Large intestine (tissue), 12 donors: ENCODE measurements at places on chromosomes 11 and 22.

- DNase-seq: peak; percentile 81
Observed at GRCh38 chr11:12376259-12377081, 901 bp upstream of the PARVA start.

DNA sequence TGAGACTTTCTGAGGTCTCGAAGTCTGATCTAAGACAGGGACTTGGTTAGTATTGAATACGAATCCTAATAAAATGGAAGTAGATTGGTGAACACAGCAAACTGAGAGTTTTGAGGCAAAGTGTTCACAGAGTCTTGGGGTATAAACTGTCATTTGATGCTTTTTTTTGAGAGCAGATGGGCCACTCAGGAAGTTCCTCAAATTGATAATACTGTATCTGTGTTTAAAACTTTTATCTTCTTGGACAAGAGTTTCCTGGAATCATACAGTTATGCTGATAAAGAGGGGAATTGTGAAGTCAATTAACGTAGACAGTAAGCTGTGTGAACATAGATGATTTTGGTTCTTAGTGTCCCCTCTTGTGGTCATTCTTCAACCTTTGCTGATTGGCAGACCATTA lies 80.0 kb upstream of the CLPB start:
- no peak for DNase-seq

- no peak for DNase-seq
Observed at GRCh38 chr11:78149646-78150045, 10.2 kb upstream of the ALG8 start.

- DNase-seq: no peak
Observed at GRCh38 chr11:47222696-47223095, 7.9 kb downstream of the DDB2 start.

GRCh38 chr11:63843041-63843440 lies 4.1 kb downstream of the MARK2 start:
- DNase-seq: peak; percentile 69

DNA sequence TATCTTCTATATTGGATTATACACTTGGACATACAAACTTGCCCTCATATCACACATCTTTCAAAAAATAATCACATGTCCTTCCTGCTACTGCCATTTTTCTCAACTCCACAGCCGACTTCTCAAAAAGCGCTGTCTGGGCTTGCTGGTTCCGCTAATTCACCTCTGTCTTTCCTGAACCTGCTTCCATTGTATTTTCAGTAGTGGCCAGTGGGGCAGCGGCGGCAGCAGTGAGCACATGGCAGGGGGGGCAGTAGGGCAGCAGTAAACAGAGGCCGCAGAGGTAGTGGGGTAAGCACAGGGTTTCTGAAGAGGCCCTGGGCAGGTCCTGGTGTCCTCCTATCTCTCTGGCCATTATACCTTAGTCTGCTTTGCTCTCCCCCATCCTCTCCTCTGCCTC lies 126.3 kb downstream of the RRAS2 start:
- no peak for DNase-seq

DNA sequence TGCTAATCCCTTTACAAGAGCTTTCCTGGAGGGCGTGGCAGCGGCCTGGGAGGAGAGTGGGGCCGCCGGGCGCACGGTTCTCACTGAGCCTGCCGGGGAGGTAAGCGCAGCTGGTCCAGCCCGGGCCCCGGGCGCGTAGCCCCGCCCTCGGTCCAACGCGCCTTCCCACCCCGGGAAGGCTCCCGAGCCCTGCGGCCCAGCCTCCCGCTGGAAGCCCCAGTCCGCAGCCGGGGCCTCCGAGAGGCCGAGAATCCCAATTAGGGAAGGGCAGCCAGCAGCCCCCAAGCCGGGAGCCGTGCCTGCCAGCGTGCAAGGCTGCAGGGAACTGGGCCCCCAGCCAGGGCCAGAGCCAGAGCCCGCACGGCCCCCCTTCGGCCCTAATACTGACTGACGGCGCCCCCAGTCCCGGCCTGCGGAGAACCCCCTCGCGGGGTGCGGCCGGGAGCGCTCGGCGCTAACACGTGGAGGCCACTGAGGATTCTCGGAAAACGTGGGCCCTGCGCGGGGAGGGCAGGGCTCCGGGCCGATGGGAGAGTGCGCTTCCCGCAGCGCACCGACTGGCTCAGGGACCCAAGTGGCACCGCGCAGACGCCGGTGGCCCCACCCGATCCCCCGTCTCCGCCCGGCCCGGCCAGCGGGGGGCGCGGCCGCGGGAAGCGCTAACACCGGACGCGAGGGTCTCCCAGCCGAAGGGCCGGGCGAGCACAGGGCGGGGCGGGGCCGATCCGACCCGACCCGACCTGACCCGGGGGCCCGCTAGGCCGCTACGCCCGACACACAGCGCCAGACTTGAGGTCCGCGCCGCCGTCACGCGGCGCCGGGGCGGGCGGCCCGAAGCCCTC lies 5.7 kb downstream of the ZFTA start:
- DNase-seq: peak; percentile 75

DNA sequence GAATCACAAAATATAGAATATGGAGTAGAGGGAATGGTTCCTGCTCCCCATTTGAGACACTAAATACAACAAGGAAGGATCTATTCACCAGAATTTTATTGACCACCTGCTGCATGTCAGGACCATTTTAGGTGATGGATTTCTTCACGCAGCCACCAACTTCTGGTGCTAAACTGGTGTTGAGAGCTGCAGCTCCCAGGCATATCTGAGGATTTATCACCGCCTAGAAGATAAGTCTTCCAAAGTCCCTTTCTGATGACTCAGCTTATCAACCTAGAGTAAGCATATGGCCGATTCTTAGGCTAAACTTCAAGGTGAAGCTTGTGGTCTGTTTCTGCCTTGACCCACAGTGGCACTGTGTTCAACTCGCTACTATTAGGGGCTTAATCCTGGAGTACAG lies 6.7 kb downstream of the DDI1 start:
- DNase-seq: peak; percentile 72

DNA sequence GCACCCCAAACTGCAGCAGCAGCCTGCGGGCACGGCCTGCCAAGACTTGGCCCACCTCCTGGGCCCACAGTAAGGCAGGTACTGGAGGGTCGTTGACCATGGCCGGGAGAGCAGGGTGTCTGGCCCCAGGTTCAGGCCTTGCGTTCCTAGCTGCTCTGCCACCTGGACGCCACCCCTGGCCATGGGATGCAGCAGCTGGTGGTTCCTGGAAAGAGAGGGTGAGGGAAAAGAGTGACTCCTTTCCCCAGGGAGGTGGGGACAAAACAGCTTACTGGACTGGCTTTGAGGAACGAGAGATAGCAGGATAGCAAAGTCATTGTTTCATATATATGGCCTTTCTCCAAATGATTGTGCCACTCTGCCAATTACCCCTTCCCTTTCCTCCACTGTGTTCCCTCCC lies 1.8 kb downstream of the BSCL2 start:
- DNase-seq: peak; percentile 37

- no peak for DNase-seq
Observed at GRCh38 chr11:87043894-87044293, 6.2 kb downstream of the TMEM135 start.

DNA sequence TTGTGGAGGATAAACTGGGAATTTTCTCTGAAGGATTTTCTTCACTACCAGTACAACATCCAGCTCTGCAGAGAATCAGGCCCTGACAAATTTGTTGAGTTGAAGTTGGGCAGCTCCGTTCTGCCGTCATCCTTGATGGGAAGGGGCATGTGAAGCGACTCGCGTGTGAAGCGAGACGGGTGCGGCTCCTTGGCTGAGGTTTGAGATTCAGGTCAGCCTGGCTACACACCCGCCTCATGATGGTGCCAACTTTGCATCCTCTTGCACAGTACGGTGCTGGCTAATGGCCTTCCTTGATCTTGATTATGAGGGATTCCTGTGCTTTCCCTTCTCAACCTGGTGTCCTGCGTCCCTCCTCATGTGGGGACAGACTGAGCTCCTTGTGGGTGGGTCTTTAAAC lies 19.7 kb upstream of the CDC42EP2 start:
- no peak for DNase-seq

- DNase-seq: no peak
Observed at GRCh38 chr11:64660706-64661105, 62.3 kb downstream of the NRXN2 start.

- DNase-seq: no peak
Observed at GRCh38 chr11:12177739-12178338, 67.4 kb downstream of the MICAL2 start.

DNA sequence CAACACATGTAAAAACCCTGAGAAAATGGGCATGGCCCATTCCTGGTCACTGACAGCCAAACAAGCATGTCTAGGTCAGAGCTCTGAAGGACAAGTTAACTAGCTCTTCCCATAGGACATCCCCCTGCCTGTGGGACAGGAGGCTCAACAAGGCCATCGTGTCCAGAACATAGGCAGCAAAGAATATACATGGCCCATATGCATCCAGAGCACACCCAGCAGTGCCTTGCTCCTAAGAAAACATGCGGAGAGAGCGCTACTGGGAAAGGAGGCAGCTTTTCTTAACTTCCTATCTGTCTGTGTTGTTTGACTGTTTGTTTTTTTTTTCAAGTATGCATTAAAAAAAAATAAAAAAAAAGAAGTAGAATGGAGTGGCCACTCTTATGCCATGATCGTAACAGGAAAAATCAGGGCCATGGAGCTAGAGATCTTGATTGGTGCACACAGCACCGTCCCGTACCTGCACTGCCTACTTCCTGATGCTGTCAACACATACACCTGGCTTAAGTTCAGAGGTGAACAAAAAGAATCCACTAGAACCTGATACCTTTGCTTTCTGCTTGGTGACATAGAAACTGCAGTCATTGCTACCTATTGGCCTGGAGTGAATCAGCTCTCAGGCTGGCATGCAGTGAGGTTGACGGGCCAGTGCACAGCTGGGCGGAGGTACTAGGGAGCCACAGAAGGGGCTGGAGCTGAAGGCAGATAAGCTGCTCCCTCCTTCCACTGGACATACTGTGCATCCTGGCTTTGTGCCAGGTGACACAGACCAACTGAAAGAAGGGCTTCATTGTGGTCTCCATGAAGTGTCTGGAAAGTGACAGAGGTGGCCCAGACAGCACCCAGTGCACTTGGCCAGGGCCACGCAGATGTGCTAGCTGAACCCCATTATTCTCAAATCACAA lies 11.9 kb downstream of the UFD1 start:
- no peak for DNase-seq

GRCh38 chr11:7575841-7576725 lies 62.3 kb downstream of the PPFIBP2 start:
- peak; percentile 96 for DNase-seq

DNA sequence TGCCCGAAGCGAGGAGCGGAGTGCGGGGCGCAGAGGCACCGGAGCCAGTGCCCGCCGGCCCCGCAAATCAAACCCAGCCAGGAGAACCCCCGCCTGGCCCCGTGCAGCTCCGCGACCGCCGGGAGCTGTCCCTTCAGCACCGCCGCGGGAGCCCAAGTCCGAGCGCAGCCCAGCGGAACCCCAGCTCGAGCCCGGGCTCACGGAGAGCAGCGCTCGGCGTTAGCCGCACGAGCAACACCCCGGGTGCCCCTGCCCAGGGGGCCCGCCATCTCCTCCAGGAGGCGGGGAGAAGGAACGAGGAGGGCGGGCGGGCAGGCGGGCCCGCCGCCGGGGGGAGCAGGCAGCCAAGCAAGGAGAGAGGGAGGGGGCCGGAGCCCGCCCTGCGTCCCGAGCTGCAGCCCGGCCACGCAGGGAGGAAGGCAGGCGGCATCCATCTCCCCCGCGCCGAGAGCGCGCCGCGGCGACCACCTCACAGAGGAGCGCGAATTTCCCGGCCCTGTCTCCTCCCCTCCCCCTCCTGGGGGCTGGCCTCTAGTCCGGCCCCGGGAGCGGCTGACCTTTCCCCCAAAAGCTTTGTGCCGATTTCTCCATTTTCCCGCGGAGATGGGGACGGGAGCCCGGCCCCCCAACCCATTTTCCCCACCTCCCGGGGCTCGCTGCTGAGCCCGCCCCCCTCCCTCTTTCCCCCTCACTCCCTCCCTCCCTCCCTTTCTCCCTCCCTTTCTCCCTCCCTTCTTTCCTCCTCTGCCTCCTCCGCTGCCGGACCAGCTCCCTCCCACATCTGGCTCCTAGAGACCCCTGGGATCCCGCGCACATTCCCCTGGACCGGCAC lies 621 bp downstream of the KCNC1 start:
- peak; percentile 56 for DNase-seq
